CD4-positive, alpha-beta T cell treated with Interleukin-15 for 1 hour (primary cell): ENCODE measurements at places on chromosomes 7 and 10.
A peak's percentile ranks its signal among the peaks of the same experiment; 100 is the strongest.

DNA sequence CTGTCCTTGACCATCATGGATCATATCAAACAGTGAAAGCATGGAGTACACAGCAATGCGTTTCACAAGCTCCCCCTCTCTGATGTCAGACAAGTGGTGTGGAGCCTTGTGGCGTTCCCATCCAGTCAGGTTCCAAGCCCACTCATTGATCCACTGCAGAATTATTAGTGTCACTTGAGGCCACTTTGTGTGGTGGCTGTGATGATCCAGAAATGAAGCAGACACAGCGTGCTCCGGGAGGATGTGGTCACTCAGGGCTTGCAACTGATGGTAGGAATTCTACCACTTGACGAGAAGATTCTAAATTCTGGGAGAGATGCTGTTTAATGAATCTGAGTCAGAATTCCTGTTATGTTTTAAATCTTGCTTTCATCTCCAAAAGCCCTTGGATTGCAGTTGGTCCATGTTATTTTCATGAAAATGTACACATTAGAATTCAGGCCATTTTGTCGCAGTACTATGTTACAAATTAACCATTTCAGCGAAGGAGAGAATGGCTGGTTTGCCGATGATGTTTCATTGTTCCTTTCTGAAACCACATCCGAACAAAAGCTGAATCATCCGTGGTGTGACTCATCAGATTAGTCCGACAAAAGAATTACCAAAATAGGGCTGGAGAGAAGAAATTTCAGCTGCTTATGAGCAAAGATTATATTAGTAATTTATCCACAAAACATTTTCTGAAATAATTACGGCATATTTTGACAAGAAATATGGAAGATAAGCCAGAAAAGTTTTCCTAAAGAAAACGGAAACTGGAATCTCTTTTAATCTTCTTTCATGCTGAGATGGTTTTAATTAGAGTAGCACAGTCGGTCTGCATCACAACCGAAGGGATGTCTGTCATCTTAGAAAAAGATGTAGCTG, 48.1 kb downstream of the INSYN2A start:
- no peak for DNase-seq

GRCh38 chr7:132683896-132684690, 107.8 kb upstream of the PLXNA4 start:
- no peak for DNase-seq

DNA sequence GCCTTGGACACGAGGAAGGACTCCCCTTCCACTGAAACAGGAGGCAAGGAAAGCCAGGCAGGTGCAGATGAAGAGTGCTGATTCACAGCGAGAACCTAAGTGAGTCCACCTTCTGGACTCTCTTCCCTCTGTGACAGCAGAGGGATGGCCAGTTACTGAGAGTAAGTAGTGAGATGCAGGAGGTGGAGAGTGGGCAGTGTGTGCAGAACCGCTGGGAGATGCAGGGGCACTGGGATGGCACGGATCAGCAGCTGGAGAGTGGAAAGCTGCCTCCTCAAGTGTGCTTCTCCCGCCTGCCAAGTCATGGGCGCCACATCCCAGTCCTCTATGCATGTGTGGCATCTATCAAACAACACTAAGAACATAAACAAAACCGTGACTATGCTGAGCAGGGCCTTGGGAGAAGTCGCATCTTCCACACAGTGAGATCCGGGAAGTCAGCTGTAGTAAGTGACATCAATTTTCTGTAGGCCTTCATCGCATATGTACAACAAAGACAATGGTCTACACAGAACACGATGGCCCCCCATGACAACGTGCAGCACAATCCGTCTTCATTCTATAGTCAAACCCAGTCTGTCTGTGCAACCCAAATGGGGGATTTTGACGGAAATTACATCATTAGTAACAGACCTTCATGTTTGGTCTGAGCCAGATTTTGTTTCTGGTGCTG, 217.4 kb upstream of the KLF14 start:
- DNase-seq = peak; percentile 35

- DNase-seq = no peak
Observed at GRCh38 chr10:62692085-62692484, 112.4 kb upstream of the ADO start.

DNA sequence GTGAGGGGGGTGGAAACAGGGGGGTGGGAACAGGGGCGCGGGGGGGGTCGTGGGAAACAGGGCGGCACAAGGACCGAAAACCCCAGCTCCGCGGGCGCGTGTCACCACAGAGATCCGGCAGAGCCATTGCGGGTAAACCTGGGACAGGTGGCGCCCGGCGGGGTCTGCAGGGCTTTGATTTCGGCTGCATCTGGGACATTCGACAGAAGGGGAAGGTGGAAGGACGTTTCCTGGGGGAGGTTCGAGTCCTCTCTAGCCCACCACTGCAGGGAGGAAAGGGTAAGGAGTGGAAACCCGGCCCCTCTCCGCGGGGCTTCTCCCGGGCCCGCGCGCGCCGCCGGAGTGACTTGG, 7.5 kb downstream of the NKX2-3 start:
- no peak for DNase-seq

- DNase-seq = no peak
Observed at GRCh38 chr7:65983965-65984658, 2.1 kb upstream of the GUSB start.

GRCh38 chr10:86400705-86401587, 34.4 kb upstream of the GRID1 start:
- DNase-seq = peak; percentile 67

DNA sequence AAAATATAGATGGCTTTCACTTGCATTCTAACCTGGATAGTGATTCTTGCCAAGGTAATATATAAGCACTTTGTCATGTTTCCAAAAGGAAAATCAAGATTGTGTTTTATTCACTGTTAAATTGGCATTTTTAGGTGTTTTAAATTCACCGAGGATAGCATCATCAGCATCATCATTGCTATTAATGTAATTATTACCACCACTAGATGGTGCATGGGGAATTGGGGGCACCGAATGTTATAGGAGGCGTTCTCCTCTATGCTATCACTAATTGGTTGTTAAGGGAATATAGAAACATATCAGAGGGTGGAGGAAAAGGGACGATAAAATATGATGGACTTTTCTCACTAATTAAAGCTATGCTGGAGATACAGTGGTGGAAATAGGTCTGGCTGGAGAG, 95.5 kb downstream of the CELF2 start:
- DNase-seq = peak; percentile 30

DNA sequence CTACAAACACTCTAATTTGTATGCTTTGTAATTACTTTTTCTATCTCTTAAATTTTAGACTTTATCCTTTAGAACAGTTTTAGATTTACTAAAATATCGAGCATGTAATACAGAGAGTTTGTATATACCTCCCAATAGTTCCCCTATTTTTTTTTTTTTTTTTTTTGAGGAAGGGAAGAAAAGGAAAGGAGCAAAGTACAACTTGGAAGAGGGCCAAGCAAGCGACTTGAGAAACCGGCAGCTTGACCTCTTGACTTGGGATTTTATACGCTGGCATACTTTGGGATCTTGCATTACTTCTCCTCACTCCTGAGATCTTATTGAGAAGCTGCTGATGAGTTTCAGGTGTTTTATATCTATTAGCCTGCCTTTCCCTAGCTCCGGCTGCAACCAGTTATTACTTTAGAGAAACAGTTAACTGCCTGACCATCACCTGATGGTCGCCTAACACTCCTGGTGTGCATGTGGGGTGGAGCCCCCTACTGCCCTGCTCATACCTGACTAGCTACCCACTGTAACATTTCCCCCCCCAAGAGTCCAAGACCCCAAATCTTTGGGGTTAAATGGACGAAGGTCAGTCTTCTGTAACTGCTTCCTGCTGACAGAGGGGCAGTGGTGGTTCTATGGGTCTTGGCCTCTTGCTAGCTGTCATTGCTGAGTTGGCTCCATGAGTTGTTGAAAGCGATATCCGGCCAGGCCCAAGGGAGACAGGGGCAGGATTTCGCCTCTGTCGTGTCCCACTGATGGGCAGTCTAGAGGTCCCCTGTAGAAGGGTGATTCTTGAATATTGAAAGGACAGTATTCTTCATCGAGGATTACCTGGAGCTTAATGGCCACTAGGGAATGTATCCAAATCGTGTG, 28.5 kb downstream of the MKLN1 start:
- DNase-seq = no peak

DNA sequence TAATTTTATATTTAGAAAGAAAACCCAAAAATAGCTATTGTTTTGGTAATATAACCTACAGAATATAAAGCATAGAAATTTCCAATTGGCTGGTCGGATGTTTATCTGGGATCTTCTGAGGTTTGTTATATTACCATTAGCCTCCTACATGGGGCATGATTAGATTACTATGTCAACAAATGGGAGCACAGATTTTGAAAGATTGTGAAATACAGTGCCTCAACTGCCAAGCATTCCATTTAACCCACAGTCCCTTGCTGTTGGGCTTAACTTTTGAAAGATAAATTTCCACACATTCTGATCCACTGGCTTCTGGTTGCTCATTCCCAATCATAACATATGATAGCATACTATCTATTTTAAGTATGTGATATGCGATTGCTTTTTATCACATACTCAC, 455.4 kb upstream of the C7orf33 start:
- DNase-seq = no peak

GRCh38 chr7:28497009-28497408, 84.7 kb downstream of the CREB5 start:
- DNase-seq = no peak

DNA sequence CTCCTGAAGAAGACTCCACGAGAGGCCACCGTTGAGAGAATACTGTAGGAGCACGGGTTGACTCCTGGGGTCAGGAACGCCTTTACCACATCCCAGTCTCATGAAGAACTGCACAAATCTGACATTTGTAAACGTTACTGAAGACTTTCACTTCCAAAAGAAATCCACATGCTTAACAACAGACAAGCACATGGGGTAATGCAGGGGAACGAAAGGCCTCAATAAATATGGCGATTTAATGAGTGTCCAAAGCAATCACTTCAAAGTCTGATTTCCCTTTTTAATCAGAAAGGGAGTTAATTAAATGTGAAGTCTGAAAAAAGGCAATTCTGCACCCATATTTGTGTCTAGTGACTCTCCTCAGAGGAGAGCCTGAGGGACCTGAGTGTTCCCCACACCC, 94.3 kb upstream of the SLC26A5 start:
- no peak for DNase-seq

- no peak for DNase-seq
Observed at GRCh38 chr7:74006451-74007241, 21.3 kb upstream of the ELN start.

DNA sequence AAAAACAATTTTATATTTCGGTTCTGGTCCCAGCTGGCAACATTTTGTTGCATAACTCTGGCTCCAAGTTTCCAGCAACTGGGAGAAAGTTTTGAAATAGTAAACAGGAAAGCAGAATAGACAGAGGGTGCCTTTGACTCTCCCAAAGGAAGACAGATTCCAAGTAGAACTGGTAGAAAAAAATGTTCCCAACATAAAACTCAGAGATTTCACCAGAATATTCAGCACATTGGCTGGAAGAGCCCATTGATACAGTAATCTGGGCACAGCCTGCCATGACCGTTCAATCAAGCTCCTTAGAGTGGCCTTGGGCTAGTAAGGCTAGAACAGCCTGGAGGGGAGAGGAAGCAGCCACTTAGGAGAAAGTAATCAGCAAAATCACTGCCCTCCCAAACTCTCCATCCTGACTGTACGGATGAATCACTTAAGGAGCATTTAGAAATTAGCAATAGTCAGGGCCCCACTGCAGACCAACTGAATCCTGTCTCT, 120.4 kb downstream of the CUBN start:
- DNase-seq = no peak

DNA sequence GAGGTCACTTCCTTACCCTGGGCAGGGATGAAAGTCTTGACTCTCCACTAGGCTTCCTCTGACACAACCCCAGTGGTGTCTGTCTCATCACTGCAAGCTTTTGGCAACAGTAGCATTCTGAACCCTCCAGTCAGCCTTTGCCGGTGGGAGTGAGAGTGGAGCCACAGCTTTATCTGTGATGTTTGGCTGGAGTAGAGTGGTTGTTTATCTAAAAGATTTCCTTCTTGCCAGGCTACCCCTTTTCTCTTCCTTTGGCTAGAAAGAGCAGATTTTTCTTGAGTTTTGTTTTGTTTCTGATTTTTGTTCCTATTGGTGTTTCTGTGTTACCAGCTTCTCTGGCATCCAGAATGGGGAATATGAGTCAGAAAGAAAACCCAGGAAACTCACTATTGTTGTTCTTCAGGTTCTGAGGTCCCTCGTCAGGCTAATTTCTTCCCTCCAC, 98.9 kb upstream of the KIF5B start:
- DNase-seq = no peak

- DNase-seq = no peak
Observed at GRCh38 chr7:93194386-93194785, 31.9 kb downstream of the HEPACAM2 start.

- DNase-seq = no peak
Observed at GRCh38 chr7:151248346-151249033, at the start of gene SMARCD3. TSS of gene SMARCD3 (minus strand) at chr7:151248694. CDS start at chr7:151248562, 132 bp downstream.

GRCh38 chr7:140059273-140060242, 3.2 kb downstream of the PARP12 start:
- no peak for DNase-seq

- no peak for DNase-seq
Observed at GRCh38 chr7:158075633-158076001, 512.0 kb downstream of the PTPRN2 start.

- DNase-seq = no peak
Observed at GRCh38 chr7:112937651-112938415, 147.6 kb upstream of the TMEM168 start.

DNA sequence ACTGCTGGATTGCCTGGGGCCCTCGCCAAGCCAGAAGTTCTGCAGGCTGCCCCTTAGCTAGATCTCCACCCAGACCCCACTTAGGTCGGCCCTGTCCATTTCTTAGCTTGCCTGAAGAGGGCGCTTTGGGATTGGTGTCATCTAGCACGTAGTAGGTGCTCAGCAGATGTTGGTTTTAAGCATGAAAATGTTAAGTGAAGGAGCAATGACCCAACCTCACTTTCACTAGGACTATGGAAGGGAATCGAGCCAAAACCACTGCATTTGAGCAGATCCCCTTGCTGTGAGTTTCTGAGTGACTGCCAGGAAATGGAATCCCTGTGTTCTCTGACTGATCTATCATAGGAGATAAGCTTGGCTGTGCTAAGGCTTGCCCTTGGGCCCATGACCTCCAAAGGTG, 131.7 kb upstream of the EEPD1 start:
- DNase-seq = no peak

DNA sequence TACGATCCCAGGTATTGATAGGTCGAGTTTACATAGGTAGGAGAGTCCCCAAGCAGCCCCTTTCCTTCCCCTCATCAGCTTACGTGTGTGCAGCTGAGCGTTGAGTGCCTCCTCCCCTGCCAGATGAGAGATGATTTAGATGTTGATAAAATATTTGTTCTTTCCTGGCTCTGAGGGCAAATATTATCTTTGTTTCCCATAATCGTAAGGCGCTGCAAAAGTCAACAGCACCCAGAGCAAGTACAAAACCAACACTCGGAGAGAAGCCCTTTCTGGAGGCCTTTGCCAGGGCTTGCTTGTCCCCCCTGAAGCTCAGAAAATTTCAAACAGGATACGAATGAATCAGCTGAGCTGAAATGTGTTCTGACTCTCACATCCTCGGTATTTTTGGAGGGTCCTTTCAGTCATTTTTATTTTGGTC, 683.2 kb downstream of the LRMDA start:
- DNase-seq = no peak

GRCh38 chr10:547591-548081, 141.8 kb downstream of the DIP2C start:
- DNase-seq = no peak

- DNase-seq = no peak
Observed at GRCh38 chr7:46156086-46156485, 235.0 kb upstream of the IGFBP3 start.
